ENCODE measurements at places on chromosomes 2 and 18.

DNA sequence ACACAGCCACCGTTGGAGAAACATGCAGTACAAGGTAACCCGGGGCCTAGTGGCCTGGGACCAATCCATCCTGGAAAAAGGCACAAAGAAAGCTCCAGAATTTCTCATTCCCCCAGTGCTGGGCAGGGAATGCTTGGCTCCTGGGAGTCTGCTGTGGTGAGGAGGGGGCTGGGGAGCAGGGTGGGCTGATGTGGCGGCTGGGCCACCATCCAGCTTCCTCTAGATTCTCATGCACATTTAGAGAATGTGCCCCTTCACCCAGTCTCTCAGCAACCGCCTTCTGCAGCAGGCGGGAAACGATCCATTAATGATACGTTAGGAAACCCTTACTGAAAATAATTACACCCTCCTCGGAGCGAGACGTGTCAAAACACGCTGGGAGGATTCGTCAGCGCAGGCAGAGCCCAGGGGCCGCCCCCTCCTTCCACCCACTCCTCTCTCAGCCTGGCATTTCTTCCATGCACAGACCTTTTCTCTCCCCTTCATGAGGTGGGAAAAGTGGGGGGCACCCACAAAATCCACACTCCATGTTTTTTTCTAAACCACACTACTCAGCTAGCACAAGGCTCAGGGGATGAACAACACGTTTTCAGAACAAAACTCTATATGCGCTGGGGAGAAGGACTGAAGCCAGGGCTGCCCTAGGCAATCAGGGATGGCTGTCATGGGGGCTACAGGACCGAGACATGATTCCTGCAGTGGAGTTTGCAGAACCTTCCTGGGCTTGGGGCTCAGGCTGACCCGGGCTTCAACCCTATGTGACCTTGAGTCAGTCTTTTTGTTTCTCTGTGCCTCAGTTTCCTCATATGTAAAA, 56.1 kb upstream of the SMAD7 start:
- DNase-seq: no peak

DNA sequence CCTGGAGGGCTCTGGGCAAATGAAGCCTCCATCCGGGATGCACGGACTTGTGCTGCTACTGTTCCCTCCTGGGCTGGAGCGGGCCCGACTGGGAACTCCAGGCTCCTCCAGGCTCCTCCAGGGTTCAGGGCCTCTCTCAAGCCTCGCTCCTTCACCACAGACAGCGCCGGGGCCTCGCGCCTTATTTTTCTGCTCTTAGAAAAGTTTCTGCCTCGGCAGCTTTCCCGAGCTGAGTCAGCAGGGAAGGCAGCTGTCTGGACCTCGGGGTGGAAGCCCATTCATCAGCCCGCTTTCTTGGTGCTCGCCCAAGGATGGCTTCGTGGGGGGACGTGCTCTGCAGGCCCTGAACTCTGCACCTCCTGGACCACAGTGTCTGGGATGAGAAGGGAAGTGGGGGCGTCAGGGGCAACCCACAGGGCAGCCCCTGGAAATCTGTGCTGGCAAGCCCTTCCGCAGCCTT, 12.9 kb upstream of the TEX51 start:
- DNase-seq: no peak

DNA sequence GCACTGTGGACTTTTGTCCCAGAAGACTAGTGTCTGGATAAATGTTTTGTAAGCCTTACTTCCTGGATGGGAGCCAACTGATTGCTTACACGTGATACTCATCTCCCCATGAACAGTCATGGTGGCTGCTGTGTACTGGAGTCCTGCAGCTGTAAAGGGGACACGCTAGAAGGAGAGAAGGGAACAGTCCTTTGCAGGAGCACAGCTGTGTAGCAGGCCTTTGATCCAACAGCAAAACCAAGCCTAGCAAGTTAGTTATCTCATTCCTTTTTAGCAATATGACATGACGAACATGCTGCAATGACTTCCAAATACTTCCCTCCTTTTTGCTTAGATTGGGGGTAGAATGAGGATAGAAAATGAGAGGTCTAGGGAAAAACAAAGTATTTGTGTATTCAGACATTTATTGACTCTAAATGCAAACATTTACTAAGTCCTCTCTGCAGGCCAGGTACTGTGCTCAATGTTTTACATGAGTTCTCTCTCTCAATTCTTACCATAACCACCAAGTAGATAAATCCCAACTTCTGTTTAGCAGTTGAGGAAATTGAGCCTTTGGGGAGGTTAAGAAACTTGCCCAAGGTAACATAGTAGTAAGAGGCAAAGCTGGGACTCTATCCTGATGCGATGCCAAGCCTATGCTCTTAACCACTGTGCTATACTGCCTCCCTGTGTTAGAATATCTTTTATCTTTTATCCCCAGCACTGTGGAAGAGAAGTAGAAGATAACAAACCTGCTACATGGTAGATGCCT, 55.4 kb upstream of the CD28 start:
- DNase-seq: no peak

- DNase-seq: no peak
These were observed 36.3 kb upstream of the GREB1L start for GRCh38 chr18:21205695-21206094.

DNA sequence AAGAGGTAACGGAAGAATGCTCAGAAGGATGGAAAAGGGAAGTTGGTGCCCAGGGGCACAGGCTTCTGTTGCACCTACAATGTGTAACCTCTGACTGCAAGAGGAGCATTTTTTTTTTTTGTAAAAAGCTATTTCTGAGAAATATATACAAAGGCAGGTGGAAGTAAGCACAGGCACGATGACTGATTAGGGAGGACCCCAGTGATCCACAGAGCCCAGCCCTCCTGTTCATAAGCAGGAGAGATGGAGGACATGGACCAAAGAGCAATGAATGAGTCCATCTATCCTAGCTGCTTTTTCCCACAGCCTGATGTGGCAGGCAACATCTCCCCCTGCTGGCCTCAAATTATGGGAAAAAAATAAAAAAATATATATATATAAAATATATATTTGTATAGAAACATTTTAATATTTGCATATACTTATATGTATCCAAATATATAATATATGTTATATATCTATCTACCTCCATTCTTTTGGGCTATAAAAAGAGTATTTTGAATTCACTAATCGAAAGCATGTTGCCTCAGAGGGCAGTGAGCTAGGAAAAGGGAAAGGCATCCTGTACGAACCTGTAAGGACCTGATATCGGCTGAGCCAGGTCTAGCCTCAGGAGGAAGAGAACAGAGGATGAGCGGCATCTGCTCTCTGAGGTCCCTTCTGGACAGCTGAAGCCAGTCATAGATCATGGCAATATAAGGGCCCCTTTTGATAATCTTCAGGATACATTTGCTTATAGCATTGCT, 166.0 kb upstream of the STK17B start:
- no peak for DNase-seq

- no peak for DNase-seq
These were observed 83.9 kb upstream of the TMEM178A start for GRCh38 chr2:39581866-39582265.

DNA sequence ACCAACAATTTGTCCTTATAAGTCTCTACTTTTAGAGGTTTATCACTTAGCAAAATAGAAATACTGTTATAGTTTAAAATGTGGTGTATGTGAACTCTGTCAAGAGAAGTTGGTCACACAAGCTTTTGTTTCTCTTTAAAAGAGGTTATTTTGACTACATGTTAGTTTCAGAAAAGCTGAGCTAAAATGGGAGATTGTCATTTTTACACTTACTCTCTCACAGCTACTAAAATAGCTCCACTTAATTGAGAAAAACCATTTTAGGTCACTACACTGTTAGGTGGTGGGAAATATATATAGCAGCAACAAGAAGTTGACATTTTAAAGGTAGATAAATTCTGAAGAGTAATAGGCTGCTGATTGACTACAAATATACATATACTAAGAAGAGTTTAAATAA, 161.5 kb upstream of the KCNJ3 start:
- DNase-seq: no peak

GRCh38 chr2:135870571-135870970, 5.7 kb downstream of the MCM6 start:
- no peak for DNase-seq
